ENCODE measurements at places on chromosomes 7 and 10. TPM values are rescaled to one million over a fixed set of nuclear protein-coding genes. Genes with fewer than 3 reads are reported as not detected.

Gene SOSTDC1
- total RNA-seq = 0.15 TPM

Gene SUN1
- total RNA-seq = 99.0 TPM

Gene ERVW-1
- total RNA-seq = not detected

Gene MYPN
- 3.9 TPM for total RNA-seq

Gene NUTM2B
- 0.89 TPM for total RNA-seq
